ENCODE measurements at places on chromosomes 12 and 14. TPM values are rescaled to one million over a fixed set of nuclear protein-coding genes. Genes with fewer than 3 reads are reported as not detected.

The APOF gene
- total RNA-seq, result not detected

The WASHC3 gene
- total RNA-seq, result 40.7 TPM

The SOX5 gene
- 6.3 TPM for total RNA-seq

The OTOGL gene
- 0.52 TPM for total RNA-seq

The KLRD1 gene
- 0.52 TPM for total RNA-seq

The ATXN3 gene
- 22.4 TPM for total RNA-seq

The SERPINA3 gene
- total RNA-seq, result not detected

The P2RX7 gene
- total RNA-seq, result 2.1 TPM

The PLEKHH1 gene
- total RNA-seq, result 1.6 TPM

The RNASE3 gene
- total RNA-seq, result not detected

The DPPA3 gene
- not detected for total RNA-seq

The PCED1B gene
- 1.0 TPM for total RNA-seq
